Caco-2 (cell line): ENCODE measurements at places on chromosomes 5 and 9.

- no peak for DNase-seq
These were observed 128.8 kb downstream of the FBN2 start for GRCh38 chr5:128409166-128409800.

GRCh38 chr9:97555164-97555563, 53.7 kb downstream of the TMOD1 start:
- DNase-seq = no peak

GRCh38 chr5:162473041-162473714, 405.6 kb downstream of the GABRG2 start:
- no peak for DNase-seq

DNA sequence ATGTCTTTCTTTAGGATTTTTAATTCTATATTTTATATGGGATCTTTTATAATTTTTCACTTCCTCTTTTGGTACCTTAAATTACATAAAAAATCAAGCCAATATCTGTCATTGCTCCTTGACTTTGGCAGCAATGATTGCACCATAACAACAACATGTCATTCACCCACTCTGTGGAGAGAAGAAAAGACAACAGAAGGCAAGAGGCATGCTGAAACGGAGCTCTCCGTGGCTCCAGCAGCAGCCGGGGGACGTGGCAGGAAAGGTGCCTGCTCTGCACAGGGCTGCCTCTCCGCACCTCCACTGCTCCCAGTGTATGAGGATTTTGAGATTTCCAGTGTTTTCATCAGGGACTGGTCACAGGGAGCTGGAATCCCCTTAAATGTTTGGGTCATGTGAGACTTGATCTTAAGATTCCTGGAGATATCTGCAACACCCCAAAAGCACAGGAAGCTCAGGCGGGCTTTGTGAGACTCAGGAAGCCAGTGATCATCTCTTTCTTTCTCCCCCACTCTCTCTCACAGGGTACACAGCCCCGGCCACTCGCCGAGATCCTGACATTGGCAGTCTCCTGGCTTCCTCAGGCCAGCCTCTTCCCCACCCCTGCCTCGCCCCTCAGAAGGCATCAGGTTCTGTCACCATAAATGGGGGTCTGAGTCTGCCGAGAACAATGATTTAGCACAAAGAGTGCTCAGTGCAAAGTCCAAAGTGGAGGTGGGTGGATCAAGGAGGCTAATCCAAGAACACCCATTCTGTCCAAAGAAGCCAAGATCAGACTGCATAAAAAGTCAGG, 74.6 kb downstream of the ACTL7B start:
- no peak for DNase-seq

- no peak for DNase-seq
These were observed 14.1 kb downstream of the HSPB3 start for GRCh38 chr5:54469622-54470021.

GRCh38 chr9:18256568-18256967, 217.4 kb upstream of the ADAMTSL1 start:
- no peak for DNase-seq

DNA sequence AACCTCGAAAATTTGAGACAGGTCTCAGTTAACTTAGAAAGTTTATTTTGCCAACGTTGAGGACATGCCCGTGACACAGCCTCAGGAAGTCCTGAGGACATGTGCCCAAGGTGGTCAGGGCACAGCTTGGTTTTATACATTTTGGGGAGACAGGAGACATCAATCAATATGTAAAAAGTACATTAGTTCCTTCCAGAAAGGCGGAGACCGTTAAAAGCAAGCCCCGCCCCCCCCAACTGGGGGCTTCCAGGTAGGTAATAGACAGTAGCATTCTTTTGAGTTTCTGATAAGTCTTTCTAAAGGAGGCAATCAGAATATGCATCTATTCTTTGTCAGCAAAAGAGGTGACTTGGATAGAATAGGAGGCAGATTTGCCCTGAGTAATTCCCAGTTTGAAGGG, 599 bp upstream of the MOCS2 start:
- no peak for DNase-seq
